ENCODE measurements at places on chromosomes 1 and 21.
A peak's percentile ranks its signal among the peaks of the same experiment; 100 is the strongest.

DNA sequence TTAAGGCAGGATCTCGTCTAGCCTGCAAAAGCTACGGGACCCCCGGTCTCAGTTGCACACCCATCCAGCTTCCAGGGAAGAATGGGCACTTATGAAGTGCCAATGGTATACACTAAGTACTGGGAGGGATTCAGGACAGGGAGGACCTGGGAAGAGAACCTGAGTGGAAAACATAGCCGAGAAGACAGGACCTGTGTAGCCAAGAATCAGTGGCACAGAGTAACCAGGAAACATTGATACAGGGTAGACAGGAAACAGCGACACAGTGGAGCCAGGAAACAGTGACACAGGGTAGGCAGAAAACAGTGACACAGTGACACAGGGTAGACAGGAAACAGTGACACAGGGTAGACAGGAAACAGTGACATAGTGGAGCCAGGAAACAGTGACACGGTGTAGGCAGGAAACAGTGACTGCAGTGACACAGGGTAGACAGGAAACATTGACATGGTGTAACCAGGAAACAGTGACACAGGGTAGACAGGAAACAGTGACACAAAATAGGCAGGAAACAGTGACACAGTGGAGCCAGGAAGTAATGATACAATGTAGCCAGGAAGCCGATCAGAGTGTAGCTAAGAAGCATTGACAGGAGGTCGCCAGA, 138.0 kb upstream of the ARHGEF16 start:
- DNase-seq = no peak

DNA sequence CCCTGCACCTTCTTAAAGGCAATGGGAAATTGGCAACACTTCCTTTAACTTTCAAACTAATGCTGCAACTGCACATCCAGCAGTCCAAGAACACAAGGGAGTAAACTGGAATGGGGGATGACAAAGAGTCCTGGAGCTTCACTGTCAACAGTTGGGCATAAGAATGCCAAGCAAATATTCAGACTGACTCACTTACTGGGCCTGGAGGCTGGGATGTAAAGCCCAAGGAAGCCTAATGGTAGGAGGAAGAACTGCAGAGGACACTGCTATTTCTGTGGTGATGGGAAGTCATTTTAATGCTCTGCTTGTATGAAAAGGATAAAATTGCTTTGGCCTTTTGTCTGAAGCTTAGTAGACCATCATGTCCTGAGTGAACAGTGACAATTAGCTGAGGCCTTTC, 15.7 kb upstream of the DMRTA2 start:
- no peak for DNase-seq

- peak; percentile 67 for DNase-seq
These were observed 24.7 kb downstream of the HMGCS2 start for GRCh38 chr1:119743776-119744597.

DNA sequence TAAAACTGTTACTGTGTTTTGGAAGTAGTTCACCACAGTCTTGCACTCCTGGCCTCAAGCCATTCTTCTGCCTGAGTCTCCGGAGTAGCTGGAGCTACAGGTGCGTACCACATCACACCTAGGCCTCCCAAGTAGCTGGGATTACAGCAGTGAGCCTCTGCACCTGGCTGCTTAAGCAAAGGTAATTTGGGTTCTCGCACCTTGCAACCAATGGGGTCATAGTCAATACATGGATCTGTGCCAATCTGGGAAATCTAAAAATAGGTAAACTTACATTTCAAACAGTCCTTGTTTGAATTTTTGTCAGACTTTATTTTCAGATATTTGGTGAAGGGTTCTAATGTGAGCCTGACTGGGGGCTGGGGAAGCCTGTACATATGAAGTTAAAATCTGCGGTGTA, 466.5 kb downstream of the PCP4 start:
- DNase-seq = no peak

- no peak for DNase-seq
These were observed 106.9 kb downstream of the SEC16B start for GRCh38 chr1:177862916-177863315.

- no peak for DNase-seq
These were observed 43.9 kb downstream of the ZNF281 start for GRCh38 chr1:200365897-200366426.

DNA sequence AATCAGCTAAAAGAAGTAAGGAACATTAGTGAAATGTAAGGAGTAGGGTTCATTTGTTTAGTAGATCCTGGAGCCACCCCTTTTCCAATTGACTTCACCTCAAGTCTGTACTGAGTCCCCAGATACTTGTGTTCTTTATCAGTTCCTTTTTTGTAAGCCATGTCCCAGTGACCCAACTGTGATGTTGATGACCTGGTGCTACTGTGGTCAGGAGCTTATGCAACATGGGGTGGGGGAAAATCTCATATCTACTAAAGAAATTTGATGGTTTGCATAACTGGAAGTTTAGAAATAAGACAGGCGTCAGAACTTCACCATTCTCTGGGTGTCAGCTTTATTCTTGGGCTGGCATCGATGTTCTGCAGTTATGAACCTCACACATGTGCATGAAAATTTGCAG, 120.5 kb downstream of the LRRC7 start:
- DNase-seq = no peak

DNA sequence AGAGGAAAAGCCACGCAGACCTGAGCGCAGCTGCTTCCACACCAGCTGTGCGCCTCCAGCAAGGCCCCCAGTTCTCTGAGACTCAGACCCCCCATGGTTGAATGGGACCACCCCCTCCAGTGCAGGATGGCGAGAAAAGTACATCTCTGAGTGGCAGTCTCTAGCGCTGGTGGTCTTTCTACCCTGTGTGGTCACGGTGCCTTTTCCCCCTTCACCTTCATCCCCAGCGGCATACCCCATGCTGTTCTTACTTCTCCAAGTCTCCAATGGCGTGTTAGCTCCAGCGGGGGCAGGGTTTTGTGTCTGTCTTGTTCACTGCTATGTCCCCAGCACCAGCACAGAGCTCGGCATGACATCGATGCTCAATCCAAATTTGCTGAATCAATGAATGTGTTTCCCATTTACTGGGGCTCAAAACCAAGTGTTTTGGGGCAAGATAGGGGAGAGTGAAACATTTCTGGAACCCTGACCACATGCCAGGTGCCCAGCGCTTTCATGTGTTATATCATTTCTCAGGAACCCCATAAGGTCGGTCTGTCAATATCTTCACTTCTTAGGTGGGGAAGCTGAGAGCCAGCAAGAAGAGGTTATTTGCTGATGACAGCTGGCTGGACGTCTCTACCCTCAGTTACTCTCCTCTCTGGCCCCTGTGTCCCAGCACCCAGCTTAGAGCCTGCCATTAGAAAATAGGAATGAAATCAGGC, 959 bp upstream of the SDC3 start:
- no peak for DNase-seq

DNA sequence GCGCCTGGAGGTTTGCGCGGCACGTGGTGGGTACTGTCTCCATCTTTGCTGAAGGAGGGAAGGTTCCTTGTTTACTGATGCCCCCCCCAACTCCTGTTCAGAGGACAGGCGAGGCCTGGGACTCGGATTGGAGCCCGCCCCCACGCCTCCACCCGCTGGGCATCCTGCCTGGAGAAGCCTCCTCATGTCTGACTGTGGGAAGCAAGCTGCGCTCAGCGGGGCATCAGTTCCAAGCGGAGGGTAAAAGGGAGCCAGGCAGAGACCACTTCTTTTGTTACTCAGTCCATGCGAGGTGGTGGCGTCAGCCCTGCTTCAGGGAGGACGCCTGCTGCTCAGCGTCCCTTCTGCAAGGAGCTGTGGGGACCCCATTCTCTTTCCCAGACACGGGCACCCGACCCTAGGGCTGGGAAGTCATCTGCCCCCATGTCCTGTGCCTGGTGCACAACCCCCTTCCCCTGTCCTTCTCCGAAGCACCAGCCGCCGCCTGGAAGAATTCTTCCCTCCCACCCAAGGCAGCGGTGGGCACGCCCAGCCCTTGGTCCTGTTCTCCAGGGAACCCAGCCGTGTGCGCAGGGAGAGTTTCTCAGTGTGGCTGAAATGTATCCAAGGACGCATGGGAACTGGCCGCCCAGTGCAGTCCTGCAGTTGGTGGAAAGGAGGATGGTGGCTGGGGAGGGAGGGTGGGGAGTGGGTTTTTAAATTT, 414.0 kb downstream of the CAMTA1 start:
- no peak for DNase-seq

DNA sequence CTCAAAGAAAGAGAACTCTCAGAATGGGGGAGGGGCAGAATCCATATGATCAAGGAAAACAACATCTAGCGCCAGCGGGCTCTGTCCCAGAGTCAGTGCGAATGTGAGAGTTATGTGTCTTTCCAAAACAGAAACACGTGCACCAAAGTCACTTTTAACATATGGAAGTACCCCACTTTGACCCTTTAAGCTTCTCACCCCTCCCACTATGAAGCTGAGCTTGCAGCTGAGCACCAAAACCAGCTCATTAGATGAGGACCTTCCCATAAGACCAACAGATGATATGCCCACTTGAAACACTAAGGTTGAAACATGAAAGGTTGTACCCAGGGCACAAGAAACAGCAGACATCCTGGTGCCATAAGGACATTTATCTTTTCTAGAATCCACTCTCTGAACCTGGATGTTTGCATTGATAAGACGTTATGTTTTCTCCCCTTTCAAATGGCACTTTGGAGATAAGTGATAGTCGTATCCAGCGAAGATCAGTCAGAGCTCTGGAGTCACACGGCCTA, 171.0 kb downstream of the TGFBR3 start:
- DNase-seq = no peak

DNA sequence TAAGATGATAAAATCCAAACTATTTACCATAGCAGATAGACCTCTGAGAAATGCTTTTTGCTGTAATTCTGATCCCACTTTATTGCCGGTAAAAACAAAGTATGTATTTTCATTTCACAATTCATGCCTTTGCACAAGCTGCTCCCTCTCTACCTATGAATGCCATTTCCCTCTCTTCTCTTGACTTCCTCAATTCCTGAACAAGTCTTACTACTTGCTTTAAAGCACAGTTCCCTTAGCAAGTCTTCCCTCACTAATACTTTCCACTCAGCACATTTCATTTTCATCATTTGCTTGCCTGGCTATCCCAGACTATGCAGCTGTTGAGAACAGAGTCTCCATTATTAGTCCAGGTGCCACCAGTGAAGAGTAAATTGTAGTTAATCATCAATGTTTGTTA, 13.8 kb downstream of the GPATCH2 start:
- no peak for DNase-seq

- DNase-seq = no peak
These were observed 18.1 kb downstream of the LRIF1 start for GRCh38 chr1:110945626-110946025.

GRCh38 chr1:119554183-119554582, 47.2 kb downstream of the HSD3B1 start:
- DNase-seq = peak; percentile 74

DNA sequence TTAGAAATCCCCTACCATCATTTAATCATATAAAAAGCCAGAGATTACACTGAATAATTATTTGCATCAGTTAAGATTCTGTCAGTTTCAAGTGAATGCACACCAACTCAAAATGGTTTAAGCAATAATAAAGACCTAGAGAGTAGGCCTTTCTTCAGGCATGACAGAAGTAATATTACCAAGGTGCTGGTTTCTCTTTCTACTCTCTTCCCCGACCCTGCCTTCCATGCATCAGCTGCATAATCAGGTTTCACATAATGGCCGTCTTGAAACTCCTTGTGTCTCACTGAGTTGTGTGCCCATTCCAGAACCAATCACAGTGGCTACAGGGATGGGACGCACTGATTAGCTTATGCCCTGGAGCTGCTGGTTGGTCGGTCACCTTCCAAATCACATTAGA, 103.5 kb upstream of the SERTAD4 start:
- no peak for DNase-seq

DNA sequence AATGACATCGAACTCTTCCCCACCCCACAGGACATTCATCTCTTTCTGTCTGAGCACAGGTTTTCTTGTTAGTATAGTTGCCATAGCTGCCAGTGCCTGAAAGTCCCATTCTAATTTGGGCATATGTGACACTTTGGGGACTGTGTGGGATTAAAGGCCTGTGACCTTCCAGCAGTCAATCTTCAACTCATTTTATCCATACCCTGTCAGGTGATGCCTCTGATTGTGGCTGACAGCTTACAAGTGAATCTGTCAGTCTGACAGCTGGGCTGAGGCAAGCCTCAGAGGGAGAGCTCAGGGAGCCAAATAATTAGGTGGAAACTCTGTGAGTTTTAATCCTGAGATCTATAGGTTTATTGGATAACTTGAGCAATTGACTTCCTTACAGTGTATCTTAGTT, 29.6 kb downstream of the ZCCHC17 start:
- DNase-seq = no peak
